GM13977 (cell line): ENCODE measurements at places on chromosomes 4 and X.

DNA sequence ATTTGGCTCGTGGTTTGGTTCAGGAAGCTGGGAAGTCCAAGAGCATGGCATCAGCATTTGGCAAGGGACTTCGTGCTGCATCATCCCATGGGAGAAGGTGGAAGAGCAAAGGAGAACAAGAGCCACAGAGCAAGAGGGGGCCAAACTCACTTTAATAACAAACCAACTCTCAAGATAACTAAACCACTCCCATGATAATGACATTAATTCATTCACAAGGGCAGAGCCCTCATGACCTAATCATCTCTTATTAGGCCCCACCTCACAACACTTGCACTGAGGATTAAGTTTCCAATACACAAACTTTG lies 113.4 kb upstream of the ATXN3L start:
- no peak for DNase-seq

DNA sequence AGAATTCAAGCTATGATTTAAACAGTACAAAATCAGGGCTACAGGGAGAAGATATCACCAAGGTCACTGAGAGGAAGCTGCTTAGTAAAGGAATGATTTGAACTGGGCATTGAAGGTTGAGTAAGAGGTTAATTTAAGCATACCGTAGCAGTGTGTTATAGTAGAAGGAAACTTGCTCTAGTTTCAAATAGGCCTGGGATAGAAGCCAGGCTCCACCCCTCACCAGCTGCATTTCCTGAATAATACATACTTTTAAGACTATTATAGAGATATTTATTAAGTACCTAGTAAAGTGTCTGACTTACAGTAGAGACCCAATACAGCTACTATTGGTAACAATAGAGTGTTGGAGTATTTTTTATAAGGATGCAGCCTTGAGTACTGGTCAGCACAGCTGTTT lies 118.0 kb upstream of the GLRA2 start:
- no peak for DNase-seq

DNA sequence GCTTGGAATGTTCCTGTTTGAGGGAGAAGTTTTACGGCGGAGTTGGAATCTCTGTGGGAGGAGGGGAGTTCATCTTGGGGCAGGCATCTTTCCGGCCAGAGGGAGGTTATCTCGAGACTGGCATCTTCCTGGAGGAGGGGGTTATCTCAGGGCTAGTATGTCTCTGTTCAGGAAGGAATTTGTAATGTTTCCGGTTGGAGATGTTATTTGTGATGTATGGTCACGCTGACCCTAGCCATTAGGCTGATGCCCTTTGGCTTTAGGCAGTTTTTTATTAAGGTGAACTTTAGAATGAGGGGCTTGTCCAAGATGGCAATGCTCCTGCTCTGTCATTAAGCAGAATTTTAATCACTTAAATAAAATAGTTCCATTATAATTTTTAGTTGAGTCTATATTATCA lies 449.7 kb downstream of the PCDH10 start:
- no peak for DNase-seq

GRCh38 chrX:38175139-38175538 lies 45.5 kb downstream of the SRPX start:
- DNase-seq = peak; percentile 12

DNA sequence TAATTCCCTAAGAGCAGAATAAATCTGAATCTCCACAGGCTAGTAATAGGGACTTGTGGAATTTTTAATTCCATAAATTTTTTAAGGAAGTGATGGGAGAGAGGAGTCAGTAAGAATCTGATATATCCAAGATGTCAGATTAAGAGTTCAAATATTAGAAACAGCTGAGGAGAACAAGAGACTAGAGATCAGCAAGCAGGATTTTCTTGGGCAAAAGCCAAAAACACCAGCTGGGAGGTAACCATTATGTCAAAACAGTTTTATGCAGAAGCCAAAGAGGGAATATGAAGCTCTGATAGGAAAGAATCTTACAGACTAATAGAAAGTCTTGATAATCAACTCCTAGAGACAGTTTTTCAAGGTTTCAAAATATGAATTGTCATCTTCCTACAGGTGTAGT lies 72.2 kb upstream of the RBPJ start:
- no peak for DNase-seq

DNA sequence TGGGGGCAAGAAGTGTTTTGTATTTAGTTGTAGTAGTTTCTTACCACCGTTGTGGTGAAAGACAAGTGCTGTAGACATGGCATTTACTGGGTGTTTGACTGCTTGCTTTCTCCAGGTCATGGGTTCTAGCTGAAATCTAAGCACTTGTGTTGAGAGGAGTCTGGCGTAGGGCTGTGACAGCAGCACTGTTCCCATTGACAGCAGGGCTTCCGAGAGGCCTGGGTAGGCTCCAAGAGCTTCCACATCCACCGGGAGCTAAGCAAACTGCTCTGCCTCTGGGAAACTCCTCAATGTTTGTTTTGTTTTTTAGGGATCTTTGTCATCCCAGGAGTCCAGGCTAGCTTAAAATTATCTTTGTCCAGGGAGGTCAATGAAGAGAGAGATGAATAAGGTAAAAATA lies 44.3 kb downstream of the BMPR1B start:
- DNase-seq = no peak

- no peak for DNase-seq
Measured at GRCh38 chrX:42837101-42837726, 59.3 kb upstream of the PPP1R2C start.

- DNase-seq = peak; percentile 88
Measured at GRCh38 chrX:136251041-136251991, at the start of gene MAP7D3. TSS of gene MAP7D3 (minus strand) at chrX:136251400. CDS start at chrX:136251358, 42 bp downstream.

- DNase-seq = no peak
Measured at GRCh38 chr4:90994851-90995574, 867.8 kb downstream of the CCSER1 start.

DNA sequence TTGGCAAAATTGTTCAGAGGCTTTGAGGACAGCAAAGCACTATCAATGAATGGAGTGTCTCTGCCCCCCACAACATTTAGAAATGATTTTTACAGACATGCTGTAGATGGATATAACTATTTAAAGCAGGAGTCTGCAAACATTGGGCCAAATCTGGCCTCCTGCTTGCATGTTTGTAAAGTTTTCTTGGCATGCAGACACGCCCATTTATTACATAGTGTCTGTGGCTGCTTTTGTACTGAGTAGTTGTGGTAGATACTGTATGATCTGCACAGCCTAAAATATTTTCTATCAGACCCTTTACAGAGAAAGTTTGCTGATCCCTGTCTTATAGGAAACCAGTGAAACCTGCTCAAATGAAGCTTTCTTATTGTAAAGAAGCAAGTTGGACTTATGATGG lies 45.5 kb upstream of the PHEX start:
- DNase-seq = no peak

GRCh38 chr4:165450871-165451270 lies 72.1 kb downstream of the CPE start:
- no peak for DNase-seq

DNA sequence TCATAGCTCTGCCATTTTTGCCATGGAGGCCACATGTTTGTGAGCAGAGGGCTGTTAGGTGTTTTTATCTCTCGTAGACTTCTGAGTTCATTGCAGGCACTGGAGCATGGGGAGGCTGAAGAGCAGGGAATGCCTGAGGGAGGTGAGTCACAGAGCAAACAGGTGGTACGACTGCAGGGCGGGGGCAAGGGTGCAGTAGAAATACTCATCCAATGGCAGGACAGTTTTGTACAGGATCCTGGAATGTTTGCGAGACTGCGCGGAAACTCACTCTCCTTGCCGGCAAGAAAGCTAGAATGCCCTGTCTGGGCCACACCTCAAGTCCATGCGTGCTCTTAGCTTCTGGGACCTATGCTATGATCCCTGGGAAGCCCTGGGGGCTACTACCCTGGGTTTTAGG lies 20.0 kb upstream of the VCX2 start:
- DNase-seq = no peak

GRCh38 chr4:69813628-69814027 lies 46.3 kb downstream of the SULT1E1 start:
- no peak for DNase-seq

GRCh38 chr4:18571301-18571761 lies 549.8 kb upstream of the LCORL start:
- DNase-seq = no peak

- DNase-seq = no peak
Measured at GRCh38 chrX:123336666-123337065, 152.6 kb downstream of the GRIA3 start.

DNA sequence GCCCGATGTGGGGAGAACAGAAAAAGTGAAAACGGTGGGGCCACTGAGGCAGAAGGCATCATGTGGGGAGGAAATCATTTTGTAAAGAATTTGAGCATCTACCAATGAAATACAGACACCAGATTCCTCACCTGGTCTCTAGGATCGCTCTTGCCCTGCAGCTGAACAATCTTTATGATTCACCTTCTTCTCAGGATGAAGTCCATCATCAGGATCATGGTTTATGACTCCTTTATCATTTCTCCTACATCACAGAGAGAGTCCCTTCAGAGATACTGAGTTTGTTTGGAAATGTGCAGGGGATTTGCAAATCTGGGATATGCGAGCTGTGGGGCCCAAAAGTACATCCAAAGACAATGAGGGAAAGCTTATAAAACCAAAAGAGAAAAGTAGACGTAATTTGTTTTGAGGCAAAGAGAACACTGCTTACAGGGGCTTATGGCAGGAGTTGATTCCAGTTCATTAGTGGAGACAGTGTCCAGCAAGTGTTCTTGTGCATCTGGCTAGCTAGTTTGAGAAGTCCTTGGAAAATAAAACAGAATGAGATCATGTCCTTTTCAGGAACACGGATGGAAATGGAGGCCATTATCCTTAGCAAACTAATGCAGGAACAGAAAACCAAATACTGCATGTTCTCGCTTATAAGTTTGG lies 15.3 kb upstream of the ANXA5 start:
- no peak for DNase-seq

GRCh38 chr4:102503831-102504786 lies 3.0 kb downstream of the NFKB1 start:
- DNase-seq = no peak

- DNase-seq = no peak
Measured at GRCh38 chrX:84047339-84047738, 140.7 kb downstream of the RPS6KA6 start.

- DNase-seq = no peak
Measured at GRCh38 chr4:24991015-24991414, 39.7 kb downstream of the LGI2 start.

DNA sequence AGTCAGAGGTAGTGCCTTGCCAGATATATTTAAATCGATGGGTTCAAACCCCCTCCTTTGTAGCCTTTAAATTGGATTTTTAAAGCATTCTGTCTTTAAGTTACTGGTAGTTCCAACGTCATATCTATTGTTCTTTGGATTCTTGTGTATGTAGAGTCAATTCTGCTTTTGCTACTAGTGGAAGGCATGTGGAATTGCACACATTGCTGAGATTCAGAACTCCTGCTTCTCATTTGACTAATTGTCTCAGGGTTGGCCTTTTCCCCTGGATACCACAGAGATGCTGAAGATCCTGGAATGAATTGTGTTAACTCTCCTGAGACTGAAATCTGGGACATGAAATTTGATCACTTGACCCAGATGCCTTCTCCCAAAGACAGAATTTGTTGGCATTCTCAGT lies 328.3 kb upstream of the RPS6KA3 start:
- no peak for DNase-seq

GRCh38 chr4:74433043-74433442 lies 11.9 kb upstream of the AREG start:
- DNase-seq = no peak

GRCh38 chr4:74415602-74416300 lies 29.2 kb upstream of the AREG start:
- no peak for DNase-seq

DNA sequence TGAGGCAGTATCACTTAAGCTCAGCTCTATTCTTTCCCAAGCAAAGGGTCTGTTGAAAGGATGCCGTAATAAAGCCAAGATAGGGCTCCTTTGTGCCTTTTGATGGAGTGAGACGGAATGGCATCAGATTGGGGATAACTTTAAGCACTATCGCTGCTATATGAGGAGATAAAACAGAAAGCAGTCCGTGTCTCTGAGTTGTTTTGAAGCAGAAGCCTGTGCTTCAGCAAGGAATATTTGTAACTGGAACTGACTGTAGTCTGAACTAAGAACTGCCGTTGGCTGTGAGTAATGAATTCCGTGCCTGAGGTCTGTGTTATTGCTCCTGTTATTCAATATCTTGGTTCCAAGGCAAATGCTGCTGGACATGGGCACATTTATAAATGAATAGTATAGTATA lies 297.4 kb downstream of the ANKRD50 start:
- DNase-seq = no peak

DNA sequence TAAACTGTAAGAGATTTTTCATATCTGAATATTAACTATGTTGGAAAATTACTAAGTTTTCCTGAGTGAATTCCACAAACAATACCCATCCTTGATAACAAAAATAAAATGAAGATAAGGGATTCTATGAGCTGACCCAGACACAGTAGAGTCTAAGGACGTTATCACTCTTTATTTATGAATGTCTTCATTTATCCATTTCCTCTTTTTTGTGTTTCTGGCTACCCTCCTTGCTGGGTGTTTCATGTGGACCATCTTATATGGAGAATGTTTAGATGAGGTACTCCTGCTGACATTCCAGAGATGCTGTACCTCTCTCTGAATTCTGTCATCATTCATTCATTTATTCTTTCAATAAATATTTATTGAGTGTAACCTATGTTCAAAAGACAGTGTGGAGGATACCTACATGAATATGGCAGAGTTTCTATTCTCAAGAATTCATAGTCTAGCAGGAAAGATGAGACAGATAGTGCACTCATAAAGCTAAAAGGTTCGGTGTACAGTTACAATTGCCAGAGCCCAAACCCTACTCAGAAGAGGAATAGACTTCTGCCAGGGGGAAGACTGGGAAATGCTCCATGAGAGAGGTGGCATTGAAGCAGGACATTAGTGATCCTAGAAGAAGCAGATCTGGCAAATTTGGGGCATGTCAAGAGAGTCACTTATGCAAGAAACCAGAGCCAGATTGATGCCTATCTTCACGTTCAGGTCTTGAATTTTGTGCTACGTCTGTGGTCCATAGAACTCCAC lies 195.8 kb downstream of the MAML3 start:
- no peak for DNase-seq

- no peak for DNase-seq
Measured at GRCh38 chrX:69238114-69238886, 73.0 kb upstream of the PJA1 start.

GRCh38 chr4:78749972-78750727 lies 26.0 kb upstream of the BMP2K start:
- no peak for DNase-seq

DNA sequence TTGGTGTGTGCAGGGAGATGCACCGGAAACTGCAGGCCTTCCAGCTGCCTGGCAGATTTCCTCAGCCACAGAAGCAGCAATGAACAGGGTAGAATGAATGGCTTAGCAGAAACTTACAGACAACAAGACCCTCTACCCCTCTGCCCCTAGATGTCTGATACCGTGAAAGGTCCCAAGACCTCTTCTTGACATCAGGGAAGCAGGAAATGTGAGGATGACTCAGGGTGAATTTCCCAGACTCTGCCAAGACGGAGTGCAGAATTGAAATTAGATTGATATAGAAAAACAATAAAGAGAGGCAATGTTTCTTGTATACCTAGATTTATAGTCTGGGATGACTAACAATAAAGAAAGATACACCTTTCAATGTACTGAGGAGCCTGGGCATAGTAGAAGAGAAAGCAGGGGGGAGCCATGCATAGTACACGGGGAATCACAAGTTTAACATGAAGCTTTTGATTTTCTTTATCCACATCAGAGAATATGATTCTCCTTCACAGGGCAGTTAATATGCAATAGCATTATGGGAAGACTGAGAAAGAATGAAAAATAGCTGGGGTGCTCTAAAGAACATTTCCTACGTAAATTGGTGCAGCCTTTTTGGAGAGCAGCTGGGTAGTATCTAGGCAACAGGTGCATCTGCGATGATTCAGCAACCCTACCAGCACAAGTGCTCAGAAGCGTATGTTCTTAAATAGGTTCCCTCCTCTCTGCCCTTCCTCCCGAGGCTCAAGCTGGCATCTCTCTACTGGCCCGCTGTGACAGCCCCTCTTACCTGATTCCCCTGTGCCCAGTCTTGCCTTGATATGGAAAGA lies 18.3 kb upstream of the CXCR3 start:
- no peak for DNase-seq
